ENCODE measurements at places on chromosomes 5 and 9.

DNA sequence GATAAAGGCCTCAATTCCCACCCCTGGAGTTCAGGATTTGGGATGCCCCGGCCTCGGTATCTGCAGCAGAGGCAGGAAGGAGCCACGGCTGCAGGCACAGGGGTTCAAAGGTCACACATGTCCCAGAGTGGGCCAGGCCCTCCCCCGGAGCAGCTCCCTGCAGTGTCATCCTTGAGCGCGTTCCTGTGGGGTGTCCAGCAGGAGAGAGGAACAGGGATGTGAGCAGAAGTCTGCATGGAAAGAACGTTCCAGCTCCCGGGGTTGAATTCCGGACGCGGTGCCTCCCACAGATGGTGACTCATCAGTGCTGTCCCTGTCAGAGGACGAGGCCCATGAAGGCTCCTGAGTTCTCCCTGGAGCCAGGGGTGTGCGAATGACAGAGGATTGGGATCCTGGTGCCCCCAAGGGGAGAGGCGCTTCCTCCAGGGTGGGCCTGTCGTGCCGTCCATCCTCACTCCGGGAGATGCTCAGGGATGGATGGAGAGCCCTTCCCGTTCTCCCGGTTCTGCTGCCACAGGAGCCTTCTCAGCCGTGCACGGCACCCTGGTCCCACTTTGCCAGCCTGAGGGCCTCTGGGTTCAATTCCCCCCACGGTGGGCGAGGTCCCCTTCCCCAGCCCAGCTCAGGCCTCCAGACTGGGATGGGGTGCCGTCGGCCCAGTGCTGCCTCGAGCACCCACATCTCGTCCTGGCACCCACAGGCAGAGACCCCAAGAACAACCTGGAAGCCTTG, 3.1 kb downstream of the LCN1 start:
- peak; percentile 68 for DNase-seq

DNA sequence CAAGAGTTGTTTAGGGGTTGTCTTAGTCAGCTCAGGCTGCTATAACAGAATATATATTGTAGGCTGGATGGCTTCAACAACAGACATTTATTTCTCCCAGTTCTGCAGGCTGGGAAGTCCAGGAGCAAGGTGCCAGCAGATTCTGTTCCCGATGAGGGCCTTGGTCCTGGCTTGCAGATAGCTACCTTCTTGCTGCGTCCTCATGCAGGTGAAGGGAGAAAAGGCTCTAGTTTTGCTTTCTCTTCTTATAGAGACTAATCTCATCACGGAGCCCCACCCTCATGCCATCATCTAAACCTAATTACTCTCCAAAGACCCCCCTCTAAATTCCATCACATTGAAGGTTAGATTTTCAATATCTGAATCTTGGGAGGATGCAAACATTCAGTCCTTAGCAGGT, 246.0 kb upstream of the ANKRD55 start:
- no peak for DNase-seq

DNA sequence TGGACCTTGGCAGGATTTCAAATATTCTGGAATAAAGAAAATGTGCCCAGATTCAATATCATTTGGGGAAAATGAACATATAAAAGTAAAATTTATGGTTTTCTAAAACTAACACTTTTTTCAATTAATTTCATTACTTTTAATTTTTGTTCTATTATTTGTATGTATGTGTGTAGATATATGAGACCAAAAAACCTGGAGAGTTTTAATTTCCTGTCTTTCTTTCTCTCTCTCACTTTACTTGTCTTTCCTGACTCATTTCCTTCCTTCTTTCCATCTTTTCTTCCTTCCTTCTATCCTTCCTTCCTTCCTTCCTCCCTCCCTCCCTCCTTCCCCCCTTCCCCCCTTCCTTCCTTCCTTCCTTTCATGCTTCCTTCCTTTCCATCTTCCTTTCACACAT, 137.0 kb downstream of the NPR3 start:
- no peak for DNase-seq

DNA sequence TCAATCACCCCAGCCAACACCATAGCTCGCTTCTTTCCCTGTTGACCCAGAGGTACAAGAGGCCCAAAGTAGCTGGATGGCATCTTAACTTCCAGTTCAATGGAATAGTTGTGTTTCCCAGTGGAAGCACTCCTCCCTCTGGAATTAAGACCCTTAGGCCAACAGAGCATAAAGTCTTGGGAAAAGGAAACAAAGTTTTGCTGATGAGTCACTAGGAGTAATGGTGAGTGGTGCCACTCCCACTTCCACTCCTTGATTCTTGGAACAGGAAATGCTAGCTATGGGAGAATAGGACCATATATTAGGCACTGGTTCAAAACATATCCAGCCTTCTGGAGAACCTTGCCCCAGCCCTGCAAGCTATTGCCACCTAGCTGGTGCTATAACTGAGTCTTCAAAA, 44.7 kb upstream of the LMX1B start:
- DNase-seq = peak; percentile 78

- DNase-seq = peak; percentile 88
Observed at GRCh38 chr9:84322828-84323227, 17.7 kb downstream of the SLC28A3 start.

- DNase-seq = no peak
Observed at GRCh38 chr5:132826424-132827082, 3.9 kb downstream of the SHROOM1 start.

GRCh38 chr5:1281038-1281882, 13.6 kb downstream of the TERT start:
- no peak for DNase-seq

- peak; percentile 71 for DNase-seq
Observed at GRCh38 chr9:8863886-8864544, 1064.4 kb upstream of the DMAC1 start.

- DNase-seq = no peak
Observed at GRCh38 chr5:74538206-74538661, 102.3 kb downstream of the ENC1 start.

- no peak for DNase-seq
Observed at GRCh38 chr5:180291234-180291940, 496 bp downstream of the MAPK9 start.

- no peak for DNase-seq
Observed at GRCh38 chr9:121194730-121195129, 6.9 kb downstream of the RAB14 start.

- DNase-seq = no peak
Observed at GRCh38 chr5:73282383-73282782, 109.4 kb downstream of the TMEM174 start.

DNA sequence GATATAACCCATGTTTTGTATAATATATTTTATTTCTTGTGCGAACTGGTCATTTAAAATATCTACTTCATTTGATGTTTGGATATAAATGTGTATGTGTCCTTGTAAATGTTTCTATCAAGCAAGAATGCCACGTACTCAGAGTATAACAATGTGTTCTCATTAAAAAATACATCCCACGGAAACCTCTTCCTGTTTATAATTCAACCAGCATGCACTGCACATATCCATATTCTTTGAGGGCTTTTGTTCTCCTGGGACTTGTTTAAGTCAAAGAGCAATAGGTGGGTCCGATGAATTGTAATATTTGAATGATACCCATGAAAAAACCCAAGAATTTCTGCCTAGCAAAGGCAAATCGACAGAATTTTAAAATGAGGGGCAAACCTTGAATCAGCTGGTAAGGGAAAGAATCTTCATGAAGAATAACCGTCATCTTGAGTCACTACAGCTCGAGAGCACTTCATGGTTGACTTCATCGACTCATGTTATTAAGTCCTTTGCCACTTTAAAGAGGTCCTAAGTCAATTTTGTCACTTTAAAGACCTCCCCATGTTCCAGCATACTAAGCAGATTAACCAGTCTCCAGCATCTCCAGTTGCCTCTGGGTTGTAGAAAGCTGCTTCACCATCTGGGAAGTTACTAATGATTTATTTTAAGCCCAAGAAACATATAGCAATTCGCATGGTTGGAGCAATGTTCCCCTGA, 80.6 kb downstream of the NPR3 start:
- peak; percentile 13 for DNase-seq

DNA sequence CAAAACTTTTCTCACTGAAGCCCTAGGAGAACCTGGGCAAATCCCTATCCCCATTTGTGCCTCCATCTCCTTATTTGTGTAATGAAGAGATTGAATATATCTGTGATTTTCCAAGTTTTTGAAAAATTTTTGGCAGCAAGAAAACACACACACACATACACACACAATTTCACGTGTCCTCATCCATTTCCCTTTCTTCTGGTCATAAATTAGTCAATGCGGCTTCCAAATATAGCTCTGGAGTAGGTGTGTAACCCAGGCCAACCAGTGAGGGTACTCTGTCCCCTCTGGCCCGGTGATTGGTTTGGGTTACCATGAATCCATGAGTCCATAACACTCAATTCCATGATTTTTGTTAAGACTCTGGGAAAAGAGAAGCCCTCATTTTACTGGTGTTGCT, 12.7 kb downstream of the CSF1R start:
- DNase-seq = no peak

DNA sequence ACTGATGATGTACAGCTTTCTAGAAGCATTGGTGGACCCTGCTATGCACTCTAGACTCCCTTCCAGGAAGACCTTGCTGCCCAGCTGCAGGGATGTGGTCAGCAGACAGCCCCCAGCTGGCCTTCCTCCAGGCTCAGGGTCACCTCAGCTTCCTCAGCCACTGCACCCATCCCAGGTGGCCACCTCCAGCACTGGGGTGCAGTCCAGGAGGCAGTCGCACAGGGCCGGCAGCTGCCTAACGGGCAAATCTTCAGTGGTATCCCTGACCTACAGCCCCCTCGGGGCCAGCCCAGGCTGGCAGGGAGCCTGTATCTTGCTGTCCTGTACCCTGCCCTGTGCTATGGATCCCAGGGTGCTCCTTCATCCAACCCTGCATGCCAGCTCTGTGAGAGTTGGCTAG, 81.8 kb downstream of the GADD45G start:
- no peak for DNase-seq

GRCh38 chr9:70529833-70530232, 115.4 kb upstream of the KLF9 start:
- DNase-seq = no peak

- no peak for DNase-seq
Observed at GRCh38 chr9:126508928-126509327, 104.8 kb upstream of the LMX1B start.

- DNase-seq = peak; percentile 93
Observed at GRCh38 chr5:153551537-153552079, 61.1 kb downstream of the GRIA1 start.

DNA sequence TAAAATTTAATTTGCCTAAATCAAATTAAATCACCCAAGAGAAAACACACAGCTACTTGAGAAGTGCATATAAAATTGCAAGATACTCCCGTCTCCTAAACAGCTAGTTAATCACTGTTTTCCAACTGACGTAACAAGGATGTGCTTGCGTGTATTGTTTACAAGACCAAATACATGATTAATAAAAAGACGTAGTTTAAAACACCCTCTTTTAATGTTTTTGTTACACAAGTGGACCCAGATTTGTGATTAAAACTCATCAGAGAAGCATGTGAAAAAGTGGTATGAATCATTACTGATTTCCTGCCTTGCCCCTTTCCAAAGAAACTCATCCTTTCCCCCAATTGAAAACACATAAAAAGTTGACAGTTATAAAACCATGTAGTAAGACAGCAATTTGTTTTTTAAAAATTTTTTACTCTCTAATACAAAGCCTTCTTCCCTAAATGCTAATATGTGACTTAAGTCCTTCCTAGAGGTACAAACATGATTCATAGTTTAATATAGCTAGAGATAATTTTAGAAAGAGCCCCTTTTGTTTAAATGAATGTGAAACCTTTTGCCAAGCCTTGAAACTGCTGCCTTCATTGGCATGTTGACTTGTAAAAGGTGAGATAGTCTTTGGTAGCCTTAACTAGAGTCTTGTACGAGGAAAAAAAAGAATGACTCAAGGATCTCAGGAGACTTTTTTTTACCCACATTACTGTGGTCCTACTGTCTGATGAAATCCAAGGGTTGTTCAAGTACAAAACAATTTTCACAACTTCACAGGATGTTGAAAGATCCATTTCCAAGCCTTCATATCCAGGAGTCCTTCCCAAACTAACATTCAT, 61.4 kb upstream of the FST start:
- peak; percentile 97 for DNase-seq

- no peak for DNase-seq
Observed at GRCh38 chr9:124015661-124016131, 4.1 kb downstream of the LHX2 start.

DNA sequence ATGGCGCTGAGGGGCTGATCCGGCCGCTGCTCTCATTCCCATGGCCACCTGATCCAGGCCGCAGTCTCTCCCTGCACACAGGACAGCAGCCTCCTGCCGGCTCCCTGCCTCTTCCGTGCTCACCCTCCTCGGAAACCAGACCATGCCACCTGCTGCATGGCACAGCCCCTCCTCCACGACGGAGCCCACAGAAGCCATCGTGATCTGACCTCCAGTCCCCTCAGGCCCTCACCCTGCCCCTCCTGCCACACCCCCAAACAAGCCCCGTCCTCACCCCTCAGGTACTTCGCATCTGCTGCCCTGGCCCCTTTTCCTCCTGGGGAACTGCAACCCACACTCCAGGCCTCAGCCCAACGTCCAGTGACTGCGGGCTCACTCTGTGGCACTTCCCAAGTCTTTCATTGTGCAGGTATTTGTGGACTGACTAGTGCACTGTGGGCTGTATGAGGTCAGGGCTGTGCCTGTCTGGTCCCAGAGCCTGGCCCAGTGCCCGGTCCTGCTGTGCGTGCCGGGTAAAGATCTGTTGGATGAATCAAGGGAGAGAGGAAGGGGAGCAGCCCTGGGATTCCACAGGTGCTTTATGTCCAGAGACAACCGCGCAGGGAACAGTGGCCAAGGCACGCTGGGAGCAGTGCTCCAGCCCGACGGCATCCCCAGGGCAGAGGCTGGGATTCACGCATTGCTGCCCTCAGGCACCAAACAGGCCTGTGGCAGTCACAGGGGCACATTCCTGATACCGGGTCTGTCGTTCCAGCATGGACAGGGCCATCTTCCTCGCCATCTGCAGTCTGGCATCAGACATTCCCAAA, 86.1 kb downstream of the ADAMTS2 start:
- peak; percentile 61 for DNase-seq

DNA sequence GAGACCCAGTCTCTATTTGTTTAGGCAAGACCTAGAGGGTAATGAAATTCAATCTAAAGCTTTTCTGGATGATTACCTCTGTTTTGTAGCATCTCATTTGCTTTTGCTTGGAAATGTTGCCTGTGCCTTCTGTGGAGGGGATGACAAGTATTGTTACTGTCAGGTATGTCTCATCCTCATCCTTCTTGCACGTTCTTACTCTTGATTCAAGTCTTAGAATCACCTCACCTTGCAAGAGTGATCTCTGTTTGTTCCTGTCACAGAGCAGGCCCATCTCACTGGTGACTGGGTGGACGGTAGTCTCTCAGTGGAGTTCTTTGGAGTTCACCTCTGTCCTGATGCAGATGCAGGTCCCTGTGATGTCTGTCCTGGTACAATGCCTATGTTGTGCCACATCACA, 33.5 kb downstream of the MCCC2 start:
- no peak for DNase-seq

- DNase-seq = peak; percentile 95
Observed at GRCh38 chr9:98790842-98791607, 5.3 kb downstream of the ANKS6 start.

Data from HT1080 (cell line).